Right renal pelvis (tissue), 4 donors: ENCODE measurements at places on chromosomes 2 and 18.

DNA sequence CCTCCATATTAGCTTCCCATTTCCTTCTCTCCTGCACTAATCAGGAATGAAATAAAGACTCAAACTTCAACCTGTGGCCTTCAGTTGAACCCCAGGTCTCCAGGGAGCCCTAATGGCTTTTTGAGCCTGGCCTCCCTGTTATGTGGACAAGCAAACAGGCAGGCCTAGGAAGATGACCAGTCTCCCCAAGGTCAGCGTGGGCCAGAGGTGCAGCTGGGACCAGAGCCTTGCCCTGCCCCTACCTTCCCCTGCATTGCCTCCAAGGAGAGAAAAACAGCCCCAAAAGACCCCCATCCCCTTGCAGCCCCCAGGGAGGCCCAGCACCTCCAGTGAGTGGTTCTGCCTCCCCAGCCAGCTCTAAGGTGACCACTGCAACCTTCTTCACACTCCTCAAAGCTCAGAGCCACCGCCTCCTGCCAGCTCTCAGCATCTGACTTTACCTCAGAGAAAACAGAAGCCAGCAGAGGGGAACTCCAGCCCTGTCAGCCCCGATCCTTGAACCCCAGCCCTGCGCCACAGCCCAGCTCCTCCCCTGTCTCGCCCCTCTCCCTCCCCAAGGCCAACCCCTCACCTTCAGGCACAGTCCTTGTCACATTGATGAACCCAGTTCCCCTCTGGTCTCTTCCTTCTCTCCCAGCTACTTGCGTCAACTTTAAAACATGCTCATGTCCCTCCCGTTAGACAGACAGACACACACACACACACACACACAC, 59.5 kb upstream of the ID2 start:
- DNase-seq: no peak

GRCh38 chr2:205662206-205662965, 19.9 kb upstream of the NRP2 start:
- no peak for DNase-seq

- no peak for DNase-seq
Observed at GRCh38 chr2:227674485-227674884, 7.9 kb downstream of the SCYGR5 start.

DNA sequence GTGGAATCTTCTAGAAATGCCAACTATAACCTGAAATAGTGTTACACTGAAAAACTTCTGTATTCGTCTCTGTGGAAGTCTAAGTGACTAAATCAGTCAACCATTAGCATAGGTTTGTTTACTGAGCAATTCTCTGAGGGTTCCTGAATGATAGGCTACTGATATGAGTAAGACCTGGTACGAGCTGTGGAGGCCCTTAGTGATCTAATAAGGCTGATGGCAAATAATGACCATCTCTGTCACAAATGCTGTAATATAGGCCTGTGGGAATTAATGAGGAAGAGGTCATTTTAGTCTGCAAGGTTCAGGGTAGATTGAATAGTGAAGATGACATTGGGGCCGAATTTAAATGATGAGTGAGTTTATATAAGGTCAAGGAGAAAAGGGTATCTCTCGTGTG, 82.5 kb downstream of the MGAT5 start:
- DNase-seq: no peak

- no peak for DNase-seq
Observed at GRCh38 chr2:174668075-174668474, 70.5 kb upstream of the WIPF1 start.

DNA sequence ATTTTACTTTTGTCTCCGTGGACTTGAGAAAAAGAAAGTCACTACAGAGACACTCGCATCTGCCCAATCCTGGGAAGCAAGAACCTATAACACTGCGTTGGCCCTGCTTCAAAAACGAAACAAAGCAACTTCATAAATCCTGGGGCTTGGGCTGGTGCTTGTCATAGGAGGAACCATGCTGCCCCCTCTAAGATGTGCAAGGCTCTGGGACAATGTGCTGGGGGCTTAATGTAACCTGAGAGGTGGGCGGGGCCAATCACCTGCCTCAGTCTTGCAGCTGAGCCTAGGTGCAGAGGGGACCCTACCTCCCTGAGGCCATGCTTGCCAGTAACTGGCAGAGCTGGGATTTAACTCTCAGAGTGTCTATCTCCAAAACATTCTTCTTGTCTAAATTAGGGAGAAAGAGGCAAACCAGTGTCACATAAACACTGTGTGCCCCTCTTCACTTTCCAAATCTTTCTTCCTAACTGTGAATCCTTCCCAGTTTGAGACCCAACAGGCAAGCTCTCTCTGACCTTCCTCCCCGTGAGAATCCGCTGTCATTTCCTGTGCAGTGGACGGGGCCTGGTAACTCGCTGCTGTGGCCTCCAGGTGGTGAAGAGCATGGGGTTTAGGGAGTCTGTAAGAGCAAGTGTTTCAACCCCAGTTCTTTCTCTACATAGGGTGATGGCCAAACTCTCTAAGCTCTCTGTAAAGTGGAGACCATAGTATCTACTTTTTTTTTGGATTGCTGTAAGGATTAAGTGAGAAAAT, 115.1 kb downstream of the ACKR3 start:
- DNase-seq: no peak

DNA sequence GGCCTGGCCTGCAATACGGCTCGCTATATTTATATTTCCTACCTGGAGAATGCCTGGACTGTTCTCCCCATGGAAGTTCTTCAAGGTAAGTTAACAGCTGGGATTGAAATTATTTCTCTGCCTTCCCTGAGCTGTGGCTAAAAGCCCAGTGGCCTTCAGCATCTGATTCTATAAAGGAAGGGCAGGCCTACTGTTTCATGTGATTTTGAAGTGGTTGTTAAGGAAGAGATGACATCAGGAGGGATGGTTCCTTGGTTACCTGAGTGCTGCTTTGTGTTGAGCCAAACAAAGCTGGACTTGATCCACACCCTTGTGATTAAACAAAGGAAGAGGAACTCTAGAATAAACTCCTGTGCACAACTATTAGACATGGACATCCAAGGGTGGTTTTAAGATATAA, 61.6 kb downstream of the MFSD6 start:
- no peak for DNase-seq

- DNase-seq: no peak
Observed at GRCh38 chr2:121532347-121532766, 1.7 kb downstream of the RNU4ATAC start.

GRCh38 chr2:182589121-182589520, 126.9 kb upstream of the DNAJC10 start:
- no peak for DNase-seq

GRCh38 chr18:64380117-64380516, 231.2 kb upstream of the LINC00305 start:
- no peak for DNase-seq

- DNase-seq: no peak
Observed at GRCh38 chr2:151824886-151825285, 3.3 kb downstream of the ARL5A start.

DNA sequence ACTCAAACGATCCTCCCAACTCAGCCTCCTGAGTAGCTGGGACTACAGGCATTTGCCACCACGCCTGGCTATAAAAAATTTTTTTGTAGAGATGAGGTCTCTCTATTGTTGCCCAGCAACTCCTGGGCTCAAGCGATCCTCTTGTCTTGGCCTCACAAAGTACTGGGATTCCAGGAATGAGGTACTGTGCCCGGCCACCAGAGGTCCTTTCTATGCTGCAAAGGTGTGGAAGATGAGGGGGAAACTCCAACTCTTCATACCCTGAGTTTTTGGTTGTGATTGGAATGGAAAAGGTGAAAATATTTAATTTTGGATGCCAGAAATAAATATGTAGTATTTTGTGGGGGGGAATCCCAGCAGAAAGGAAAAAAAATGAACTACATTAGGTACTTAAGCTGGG, 36.0 kb downstream of the MRPL33 start:
- no peak for DNase-seq

DNA sequence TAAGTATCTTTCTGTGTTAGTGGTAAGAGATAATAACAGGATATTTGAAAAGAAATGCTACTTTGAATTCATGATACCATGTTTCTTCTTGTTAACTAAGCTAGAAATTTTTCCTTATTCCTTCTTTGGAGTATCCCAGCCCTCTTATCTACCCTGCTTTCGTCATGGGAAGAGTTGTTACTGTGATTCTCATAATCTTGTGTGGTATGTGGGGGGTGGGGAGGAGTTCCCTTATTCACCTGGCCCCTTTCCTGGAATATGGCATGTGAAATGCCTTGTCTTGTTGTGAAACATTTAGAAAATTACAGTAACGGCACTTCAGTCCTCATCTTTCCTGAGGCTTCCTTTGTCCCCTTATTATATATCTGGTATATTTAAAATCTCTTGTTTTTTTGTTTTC, 129.9 kb downstream of the NCOA1 start:
- DNase-seq: no peak

DNA sequence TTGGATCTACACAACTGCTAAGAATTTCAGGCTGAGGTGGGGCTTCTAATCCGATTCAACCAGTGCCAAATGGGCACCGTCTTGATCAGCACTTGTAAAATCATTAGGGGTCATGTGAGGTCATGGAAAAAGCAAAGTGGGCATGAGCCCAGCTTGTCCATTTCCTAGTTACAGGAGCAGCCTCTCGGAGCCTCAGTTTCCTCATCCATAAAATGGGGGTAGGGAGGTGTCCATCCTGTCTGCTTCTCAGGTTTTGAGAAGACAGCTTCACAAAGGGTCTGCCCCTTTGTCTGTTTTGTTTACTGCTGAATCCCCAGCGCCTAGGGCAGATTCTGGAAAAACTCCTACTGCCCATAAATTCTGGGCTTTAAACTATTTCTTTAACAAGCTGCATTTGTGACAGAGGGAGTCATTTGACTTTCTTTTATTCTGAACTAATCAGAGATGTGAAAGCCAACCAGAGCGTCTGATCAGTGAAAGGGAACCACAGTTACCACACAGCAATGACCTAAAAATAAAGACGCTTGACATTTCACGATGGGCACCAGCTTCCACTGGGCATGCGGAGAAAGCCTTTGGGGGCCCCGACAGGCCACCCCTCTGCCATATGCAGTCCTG, 38.9 kb downstream of the DNMT3A start:
- DNase-seq: no peak

DNA sequence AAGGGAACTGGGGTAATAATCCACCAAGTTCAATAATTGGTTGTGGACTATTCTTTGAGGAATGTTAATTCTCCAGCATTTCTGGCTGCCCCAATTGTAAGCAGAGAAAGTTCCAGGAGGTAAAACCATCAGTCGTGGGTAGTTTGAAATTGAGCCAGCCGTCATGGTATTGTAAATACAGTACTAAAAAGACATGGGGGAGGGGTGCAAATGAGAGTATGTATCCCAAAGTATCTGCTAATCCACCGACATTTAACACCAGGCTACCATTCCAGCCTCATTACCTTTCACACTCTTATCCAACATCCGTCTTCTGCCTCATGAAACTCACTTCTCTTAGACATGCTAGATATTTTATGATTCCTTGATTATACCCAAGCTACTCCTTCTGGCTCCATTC, 507.9 kb downstream of the ERBB4 start:
- DNase-seq: no peak

GRCh38 chr18:13558124-13558523, 168.2 kb downstream of the FAM210A start:
- DNase-seq: no peak

- DNase-seq: no peak
Observed at GRCh38 chr2:97724073-97724410, 10.7 kb downstream of the ZAP70 start.

DNA sequence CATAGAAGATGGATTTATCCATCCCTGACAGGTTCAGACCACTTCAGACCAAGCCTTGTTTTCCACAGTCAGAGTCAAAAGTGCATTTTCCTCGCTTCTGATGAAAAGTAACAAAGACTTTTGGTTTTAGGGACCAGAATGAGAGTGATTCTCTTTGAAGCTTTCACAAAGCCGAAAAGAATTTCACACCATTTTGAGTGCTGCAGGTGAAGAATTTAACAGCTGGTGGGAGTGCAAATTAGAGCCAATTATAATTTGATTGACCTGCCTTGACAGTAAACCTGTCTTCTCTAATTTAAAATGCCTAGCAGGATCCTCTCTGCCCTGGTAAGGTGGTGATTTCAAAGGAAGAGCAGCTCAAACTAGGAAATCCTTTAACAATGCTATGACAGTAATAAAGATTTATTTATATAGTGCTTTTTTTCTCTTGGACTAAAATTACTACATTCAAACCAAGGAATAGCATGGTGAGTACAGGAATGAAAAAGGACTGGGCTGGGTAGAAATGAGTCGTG, 241.6 kb downstream of the HRH4 start:
- DNase-seq: no peak

- no peak for DNase-seq
Observed at GRCh38 chr18:28657961-28658360, 481.0 kb upstream of the CDH2 start.

DNA sequence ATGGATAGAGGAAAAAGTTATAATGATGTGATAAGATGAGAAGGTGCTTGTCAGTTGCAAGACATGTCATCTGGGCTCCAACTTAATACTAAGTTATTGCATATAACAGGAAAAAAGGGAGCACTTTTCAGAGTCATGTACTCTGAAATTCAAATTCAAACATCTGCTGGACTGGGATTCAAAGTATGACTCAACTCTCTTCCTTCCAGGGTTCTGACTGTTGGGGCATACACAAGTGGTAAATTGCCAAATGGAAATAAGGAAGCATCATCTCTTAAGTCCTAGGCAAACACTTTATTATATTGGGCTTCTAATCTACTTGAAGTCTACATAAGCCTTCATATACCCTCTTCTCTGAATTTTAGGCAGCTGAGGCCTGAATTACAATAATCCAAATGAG, 44.9 kb downstream of the ZBTB14 start:
- no peak for DNase-seq

DNA sequence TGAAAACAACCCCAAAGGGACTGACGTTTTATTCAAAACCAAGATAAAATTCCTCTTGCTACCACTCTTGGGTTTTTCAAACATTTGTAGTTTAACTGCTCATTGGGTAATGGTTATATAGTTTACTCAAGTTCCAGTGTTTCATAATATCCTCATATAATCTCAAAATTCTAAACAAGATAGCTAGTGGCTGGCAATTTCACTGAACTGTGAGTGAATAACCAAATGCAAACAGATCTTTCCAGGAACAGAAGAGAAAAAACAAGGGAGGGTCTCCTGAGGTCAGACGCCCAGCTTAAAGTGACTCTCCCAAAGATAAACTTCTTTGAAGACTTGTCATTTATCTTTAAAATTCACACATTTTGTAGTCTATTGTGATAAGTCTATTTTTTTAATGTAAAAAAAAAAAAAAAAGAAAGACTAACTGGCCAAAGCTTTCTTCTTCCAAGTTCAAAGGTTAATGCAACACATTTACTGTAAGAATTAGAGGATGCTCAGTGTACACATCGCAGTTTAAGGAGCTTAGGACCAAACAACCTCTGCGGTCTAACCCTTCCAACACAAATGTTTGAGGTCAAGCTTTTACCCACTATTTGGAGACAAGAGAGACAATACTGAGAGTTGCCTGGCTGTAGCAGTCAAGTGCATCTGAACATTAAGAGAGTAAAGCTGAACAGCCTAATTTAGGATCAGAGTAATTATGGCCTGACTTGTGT, 26.6 kb downstream of the LPIN2 start:
- no peak for DNase-seq
